ENCODE measurements at places on chromosomes 1 and 21.

- no peak for DNase-seq
Measured at GRCh38 chr1:207497941-207498340, 2.0 kb downstream of the CR1 start.

DNA sequence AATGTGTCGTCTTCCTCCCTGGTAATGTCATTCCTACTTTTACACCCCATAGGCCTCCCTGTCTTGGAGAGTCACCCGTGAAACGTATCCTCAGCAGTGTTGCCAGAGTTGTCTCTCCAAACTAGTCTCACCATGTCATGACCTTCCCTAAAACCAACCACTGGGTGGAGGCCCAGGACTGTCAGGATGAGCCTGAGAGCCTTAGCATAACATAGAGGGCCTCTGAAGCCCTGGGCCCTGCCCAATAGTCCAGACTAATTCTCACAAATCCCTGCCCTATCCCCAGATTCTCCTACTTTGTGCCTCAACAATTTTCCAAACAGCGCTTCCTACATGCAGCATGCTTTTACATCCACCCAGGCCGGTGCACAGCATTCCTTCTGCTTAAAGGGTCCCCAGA, 29.3 kb upstream of the HSD3B1 start:
- no peak for DNase-seq

GRCh38 chr1:106907795-106908194, 148.7 kb upstream of the PRMT6 start:
- DNase-seq = no peak

GRCh38 chr21:45950740-45951515, 30.6 kb upstream of the COL6A1 start:
- DNase-seq = no peak

DNA sequence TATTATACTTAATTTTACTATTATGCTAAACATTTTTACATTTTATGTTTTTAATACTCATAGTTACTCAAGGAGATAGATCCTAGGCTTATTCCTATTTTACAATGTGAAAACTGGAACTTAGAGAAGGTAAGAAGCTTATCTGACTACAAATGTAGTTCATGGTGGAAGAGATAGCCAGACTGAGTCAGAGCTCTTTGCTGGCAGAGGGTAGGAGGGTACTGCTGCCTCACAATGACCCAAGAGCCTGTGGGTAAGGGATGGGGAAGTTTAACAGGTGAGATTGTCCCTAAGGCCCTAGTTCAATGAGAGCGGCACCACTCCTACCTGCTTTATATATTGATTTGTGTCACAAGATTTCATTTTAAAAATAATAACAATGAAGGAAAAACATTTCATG, 34.1 kb upstream of the NEK7 start:
- DNase-seq = no peak

GRCh38 chr1:99173282-99173681, 91.0 kb upstream of the PLPPR4 start:
- no peak for DNase-seq

DNA sequence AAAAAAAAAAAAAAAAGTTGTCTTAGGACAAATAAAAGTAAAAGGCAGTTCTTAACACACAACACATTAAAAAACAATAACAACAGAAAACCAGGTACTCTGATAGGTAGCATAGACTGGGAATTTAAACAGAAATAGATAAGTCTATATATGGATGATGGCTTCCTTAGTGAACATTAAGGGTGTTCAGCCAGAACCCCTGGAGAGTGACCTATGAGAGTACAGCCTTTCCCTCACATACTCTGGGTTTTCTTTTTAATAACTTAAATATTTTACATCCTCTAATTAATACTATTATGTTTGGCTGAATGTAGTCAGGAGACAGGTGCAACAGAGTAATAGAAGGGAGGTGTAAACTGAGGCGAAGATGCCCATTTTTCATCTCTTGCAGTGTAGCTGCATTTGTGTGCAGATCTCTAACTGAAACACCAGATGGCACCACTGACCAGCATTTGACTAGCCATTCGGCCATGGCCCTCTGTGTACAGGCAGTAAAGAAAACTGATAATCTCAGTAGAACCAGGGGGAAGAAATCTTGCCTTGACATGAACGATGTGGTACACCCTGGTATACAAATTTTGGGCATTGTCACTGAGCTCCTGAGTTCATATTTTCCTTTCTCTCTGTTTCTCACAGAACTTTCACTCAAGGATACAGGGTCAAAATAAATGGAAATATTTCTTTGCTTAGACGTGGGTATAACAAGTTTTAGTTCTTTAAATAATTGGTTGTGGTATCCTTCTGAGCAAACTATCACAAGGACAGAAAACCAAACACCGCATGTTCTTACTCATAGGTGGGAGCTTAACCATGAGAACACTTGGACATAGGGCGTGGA, 7.6 kb downstream of the TTF2 start:
- DNase-seq = no peak

GRCh38 chr1:158115126-158115525, 65.6 kb upstream of the CD1D start:
- DNase-seq = no peak

DNA sequence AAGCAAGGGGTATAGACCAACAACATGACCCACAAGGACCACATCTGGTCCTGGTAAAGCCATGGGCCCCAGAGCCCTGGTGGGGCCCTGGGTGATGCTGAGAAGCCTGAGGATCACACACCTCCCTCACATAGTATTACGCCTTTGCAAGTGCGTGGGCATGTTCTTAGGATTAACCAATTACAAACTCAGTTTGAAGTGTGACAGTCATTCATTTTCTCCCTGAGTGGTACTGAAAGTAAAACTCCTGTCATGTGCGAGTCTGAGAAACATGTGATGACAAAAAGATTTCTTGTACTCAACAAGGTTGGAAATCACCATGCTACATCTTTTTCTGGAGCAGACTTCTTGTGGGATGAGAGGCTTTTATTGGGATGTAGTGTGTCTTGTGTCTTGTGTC, 315.3 kb upstream of the DUSP10 start:
- DNase-seq = no peak

DNA sequence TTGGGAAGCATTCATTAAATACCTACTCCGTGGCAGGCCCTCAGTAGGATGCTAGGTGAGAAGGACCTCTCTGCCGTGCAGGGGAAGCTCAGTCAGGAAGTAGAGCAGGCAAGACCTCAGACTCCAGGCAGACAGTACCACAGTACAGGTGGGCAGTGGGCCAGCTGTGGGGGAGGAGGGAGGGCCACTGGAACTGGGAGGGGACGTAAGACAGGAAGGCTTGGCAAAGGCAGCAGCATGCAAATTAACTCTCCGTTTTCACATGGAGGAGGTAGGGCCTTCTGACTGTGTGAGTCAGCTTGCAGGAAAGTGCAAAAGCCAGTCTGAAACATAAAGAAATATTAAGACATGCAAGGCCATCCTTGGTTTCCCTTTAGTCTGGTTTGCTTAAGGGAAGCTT, 157.7 kb downstream of the TRIM33 start:
- DNase-seq = no peak

DNA sequence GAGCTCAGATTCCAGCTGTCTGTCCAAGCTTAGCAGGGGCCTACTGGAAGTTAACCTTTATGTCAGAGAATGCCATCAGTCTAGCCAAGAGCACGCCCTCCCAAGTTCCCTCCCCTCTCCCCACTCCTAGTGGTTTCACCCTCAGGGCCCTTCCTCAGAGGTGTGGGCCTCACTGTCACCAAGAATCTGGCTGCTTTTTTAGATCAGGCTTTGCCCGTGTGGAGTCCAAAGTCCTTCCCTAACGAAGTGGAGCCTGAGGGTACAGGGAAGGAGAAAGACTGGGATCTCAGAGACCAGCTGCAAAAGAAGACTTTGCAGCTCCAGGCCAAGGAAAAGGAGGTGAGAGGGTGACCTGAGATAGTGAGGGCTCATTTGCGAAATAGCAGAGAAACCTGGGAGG, 4.1 kb downstream of the C1orf74 start:
- no peak for DNase-seq

DNA sequence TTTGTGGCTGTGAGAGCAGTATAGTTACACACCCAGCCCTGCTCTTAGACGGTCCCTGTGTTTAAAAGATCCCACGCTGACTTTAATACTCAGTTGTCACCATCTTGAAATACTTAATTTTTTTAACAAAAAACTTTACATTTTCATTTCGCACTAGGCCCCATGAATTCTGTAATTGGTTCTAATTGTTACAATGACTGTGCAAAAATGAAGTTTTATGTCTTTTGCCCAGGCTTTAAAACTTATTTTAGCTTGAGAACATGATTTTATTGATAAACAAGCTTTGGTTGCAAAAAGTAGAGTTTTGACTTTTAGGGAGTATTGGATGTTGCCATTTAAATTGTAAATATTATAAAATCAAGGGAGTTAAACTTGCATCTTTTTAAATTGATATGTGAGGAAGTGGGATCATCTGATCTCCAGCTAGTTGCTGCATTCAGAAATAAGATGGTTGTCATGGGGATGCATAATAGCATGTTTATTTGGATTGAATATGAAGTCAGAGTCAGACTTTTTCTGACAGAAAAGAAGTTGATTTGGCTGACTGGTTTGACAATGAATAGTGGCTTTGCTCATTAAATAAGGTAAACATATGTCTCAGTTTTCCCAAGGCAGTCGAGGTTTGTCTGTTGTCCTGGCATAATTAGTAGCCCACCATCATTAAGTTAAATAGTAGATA, 23.0 kb upstream of the CRP start:
- no peak for DNase-seq

DNA sequence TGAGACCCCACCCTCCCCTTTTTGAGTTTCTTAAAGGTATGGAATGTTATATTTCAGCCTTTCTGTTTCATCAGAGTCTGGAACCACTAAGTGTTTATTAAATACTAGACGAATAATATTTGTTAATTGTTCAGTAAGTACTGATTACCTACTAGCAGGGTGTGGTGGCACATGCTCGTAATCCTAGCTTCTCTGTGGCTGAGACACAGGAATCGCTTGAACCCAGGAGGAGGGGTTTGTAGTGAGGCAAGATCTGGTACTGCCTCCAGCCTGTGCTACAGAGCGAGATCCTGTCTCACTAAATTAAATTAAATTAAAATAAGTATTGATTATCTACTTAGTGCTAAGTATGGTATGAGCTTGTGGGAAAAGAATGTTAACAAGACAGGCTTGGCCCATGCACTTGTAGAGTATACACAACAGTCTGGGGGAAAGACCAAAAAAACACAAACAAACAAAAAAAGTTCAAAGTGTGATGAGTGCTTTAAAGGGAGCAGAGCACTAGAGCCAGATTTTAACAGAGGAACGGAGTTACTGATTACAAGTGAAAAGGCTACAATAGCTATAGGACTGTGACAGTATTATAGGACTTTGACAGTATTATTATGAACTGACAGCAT, 2.4 kb downstream of the CEPT1 start:
- DNase-seq = no peak

DNA sequence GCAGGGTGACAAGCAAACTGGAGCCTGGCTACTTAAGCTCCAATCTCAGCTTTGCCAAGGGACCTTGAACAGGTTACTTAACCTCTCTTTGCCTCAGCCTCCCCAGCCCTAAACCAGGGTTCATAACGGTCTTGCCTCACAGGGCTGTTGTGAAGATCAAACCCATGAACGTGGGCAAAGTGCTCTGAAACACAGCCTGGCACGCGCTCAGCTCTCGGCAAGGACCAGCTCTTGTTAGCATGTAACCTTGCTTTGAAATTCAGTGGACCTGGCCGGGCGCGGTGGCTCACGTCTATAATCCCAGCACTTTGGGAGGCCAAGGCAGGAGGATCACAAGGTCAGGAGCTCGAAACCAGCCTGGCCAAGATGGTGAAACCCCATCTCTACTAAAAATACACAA, 24.8 kb downstream of the RAP1GAP start:
- DNase-seq = no peak

GRCh38 chr21:16070207-16070651, 340.4 kb downstream of the USP25 start:
- DNase-seq = no peak

GRCh38 chr1:240462766-240463395, 149.1 kb downstream of the GREM2 start:
- DNase-seq = no peak

- no peak for DNase-seq
Measured at GRCh38 chr1:202376247-202376646, 27.7 kb downstream of the PPP1R12B start.

- no peak for DNase-seq
Measured at GRCh38 chr1:36089393-36090121, 865 bp downstream of the ADPRS start.

GRCh38 chr1:99003581-99004253, 944 bp downstream of the PLPPR5 start:
- DNase-seq = no peak

GRCh38 chr1:3847081-3847480, 9.9 kb downstream of the CEP104 start:
- DNase-seq = no peak

GRCh38 chr1:236275586-236275985, 6.2 kb downstream of the ERO1B start:
- DNase-seq = no peak

GRCh38 chr1:28750330-28750729, 13.6 kb downstream of the YTHDF2 start:
- no peak for DNase-seq

DNA sequence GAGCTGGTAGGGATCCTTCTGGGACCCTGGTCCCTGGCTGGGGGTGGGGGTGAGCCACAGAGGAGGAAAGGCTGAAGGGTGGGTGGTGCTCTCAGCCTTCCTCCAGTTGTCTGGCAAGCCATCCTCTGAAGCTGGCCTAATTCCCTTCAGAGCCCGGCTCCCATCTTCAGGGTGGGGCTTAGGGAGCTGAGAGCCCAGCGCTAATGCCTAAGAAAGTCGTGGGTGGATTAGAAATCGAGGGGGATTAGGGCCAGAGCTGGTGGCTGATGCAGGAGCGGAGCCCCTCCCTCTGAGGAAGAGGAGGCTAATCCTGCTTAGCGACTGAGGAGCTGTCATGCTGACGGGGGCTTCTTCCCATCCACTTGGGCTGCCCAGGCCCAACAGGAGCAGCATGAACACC, 30.8 kb upstream of the DMBX1 start:
- DNase-seq = no peak

- DNase-seq = no peak
Measured at GRCh38 chr1:160797861-160798273, 1.9 kb downstream of the LY9 start.

GRCh38 chr1:243845888-243846287, 4.2 kb downstream of the AKT3 start:
- DNase-seq = no peak

DNA sequence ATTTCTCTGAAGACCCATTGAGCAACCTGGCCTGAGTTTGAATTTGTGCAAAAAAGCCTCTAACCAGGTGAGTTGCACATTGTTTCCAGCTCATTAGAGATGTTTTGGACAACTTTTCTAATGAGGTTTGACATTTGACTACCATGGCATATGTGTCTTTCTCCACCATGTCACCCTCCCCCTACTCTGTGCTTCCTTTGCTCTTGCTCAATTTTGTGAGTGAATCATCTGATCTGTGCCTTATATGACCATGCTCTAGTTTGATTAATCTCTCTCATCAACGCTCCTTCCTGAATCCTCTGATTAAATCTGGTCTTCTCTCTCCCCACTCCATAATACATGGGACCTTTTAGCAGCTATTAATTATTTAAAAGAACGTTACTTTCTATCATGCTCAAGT, 144.8 kb upstream of the SAMSN1 start:
- no peak for DNase-seq

- no peak for DNase-seq
Measured at GRCh38 chr1:203039609-203040512, 13.6 kb downstream of the PPFIA4 start.

- no peak for DNase-seq
Measured at GRCh38 chr1:115648717-115649691, 7.2 kb downstream of the VANGL1 start.

All from esophagus squamous epithelium (tissue), 5 donors.